ENCODE measurements at places on chromosomes 7 and 10.

- no peak for DNase-seq
These were observed 7.1 kb downstream of the AGMO start for GRCh38 chr7:15554744-15555143.

DNA sequence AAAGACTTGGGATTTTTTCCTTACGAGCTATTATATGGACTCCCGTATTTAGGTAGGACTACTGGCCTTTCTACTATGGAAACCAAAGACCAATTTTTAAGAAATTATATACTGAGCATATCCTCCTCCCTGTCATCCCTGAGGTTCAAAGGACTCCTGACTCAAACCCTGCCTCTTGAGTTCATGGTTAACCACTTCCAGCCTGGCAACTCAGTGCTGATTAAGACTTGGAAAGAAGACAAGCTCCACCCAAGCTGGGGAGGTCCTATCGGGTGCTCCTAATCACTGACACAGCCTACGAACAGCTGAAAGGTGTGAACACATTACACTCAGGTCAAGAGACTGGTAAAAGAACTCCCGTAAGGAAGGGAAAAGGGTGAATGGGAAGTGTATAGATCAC is 66.8 kb downstream of the LYZL2 start:
- no peak for DNase-seq

- DNase-seq = no peak
These were observed 181.3 kb downstream of the RTKN2 start for GRCh38 chr10:62087329-62087728.

DNA sequence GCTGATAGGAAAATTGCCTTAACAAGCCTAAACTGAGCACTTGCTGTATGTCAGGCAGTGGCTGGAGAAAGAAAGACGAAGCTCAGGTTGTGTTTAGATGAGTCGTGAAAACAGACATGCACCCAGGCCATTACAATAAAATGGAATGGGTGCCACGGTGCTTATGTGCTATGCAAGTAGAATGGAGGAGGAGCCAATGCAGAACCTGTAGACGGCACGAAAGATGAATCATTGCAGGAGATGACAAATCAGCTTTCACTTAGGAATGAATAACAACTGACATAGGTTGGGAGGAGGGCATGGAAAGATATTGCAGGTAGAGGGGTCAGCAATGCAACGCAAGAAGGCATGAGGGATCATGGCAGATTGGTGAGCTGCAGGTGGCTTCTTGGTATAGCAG is 61.2 kb upstream of the ARHGAP21 start:
- DNase-seq = no peak

DNA sequence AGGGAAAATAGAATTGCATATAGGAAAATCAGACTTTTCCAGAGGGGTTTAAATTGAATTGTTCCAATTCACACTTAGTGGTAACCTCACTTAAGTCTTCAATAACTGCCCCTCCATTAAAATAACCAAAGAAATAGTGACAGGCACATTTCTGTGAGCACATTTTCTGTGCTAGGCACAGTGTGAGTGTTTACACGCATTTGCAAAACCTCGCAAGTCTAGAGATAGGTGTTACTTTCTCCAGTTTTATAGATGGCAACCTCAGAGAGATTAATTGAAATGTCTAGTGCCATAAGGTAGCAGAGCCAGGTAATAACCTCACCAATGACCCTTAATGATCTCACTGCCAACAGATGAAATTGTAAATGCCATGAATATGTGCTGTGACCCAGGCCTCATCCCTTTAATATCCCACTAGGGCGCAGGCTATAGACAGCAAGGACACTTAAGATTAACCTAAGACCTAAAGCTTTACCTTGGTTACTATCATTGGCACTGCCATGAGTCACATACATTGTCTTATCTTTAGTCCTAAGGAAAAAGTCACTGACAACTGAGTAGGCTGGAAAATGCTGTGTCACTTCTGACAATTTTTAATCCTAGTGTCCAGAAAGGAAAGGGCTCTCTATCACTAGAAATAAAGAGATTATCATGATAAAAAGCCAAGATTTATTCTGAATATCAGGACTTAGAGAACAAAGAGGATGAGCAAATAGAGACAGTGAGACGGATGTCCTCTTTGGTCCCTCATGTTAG is 187.8 kb downstream of the PPP1R17 start:
- no peak for DNase-seq

DNA sequence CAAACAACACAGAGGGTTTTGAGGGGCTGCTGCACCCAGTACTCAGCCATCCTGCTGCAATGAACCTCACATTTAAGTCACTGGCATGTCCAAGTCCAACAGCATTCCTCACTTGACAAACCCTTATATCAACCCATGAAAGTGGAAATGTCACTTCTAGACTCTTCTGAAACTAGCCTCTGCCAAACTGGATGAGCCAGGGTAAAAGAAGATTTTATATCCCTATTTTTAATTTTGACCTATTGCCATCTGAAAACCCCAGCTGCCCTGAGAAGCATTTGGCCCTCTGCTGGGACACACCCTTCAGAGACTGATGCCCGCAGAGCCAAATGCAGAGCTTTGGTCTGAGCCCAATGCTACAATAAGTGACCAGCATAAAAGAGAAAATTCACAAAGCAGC is 201.1 kb downstream of the ANK3 start:
- DNase-seq = no peak

- DNase-seq = no peak
These were observed 65.4 kb downstream of the UBE3C start for GRCh38 chr7:157204134-157204533.

DNA sequence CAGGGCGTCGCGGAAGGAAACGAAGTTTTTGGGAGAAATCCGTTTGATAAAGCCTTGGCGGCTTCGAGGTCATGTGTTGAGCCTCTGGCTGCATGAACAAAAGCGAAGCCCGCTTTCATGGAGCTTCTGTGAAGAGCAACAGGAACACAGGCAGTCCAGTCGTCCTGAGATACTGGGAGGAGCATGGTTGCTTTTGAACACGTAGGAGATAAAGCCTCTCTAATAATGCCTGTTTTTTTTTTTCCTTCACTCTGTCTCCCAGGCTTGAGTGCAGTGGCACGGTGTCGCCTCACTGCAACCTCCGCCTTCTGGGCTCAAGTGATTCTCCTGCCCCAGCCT is 473 bp upstream of the ZNF32 start:
- DNase-seq = no peak

- no peak for DNase-seq
These were observed 194.3 kb downstream of the CYP26A1 start for GRCh38 chr10:93268021-93268420.

- no peak for DNase-seq
These were observed 97.6 kb downstream of the LMBR1 start for GRCh38 chr7:156795415-156795814.

DNA sequence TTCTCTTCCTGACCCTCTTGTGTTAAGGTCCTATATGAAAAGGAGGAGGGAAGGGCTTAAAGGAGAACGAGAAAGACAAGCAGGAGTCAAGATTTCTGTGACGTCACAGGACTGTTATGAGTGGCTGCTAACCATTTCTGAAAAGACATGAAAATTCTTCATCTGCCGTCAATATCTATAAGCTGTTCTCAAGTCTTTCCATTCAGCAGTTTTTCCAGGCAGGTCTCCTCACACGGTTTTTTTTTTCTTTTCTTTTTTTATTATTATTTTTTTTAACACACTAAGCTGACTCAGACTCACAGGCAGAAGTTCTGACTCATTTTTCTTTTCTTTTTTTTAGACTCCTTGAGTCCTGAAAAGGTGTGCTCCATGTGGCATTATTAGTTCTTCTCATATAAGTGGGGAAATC is 72.0 kb downstream of the DGKI start:
- DNase-seq = no peak

GRCh38 chr10:103712898-103713498 is 142.4 kb downstream of the SH3PXD2A start:
- peak; percentile 85 for DNase-seq

DNA sequence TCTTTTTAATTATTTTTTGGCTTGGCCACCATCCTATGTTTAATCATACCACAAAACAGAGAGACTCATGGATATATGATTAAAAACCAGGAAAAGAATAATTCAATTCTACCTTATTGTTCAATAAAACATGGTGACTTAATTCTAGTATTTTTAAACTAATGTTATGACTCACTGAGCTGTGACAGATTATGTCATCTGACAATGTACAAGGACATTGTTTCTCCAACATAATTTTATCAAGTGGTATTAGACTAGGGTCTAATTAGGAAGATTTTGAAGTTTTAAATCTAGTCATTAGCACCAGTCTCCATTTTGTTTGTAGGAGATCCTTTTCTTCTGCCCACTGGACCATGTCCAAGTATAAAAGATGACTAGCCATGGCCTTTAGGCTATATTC is 199.3 kb upstream of the MDFIC start:
- DNase-seq = no peak

DNA sequence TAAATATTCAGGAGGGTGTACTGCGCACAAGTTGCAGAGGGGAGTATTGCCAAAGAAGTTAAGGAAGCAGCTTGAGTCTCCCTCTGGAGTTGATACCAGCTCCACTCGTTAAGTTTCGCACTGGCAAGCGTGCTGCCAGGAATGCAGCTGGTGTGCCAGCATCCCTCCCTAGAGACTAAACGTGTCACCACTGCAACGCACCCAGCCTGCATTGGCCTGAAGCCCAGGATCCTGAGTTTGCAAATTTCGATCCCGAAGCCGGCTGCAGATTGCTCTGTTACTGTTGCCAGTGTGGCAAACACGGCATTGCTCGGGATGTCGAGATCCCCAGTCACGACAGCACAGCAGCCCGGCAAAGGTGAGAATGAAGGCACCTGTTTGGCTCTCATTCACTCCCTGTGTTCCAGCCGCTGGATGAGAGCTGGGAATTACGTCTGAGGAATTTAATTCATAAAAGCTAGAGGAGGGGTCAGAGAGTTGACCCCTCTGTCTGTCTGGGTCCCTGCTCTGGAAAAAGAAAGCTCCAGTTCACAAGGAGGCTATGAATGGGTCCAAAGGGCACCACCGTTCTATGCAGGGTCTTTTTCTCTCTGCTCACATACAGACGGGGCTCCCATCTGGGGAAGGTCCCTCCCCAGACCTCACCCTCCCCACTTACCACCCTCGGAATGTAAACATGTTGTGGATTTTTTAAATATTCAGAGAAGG is 61.0 kb downstream of the NRP1 start:
- no peak for DNase-seq

GRCh38 chr10:91690996-91691676 is 58.3 kb upstream of the PPP1R3C start:
- no peak for DNase-seq

DNA sequence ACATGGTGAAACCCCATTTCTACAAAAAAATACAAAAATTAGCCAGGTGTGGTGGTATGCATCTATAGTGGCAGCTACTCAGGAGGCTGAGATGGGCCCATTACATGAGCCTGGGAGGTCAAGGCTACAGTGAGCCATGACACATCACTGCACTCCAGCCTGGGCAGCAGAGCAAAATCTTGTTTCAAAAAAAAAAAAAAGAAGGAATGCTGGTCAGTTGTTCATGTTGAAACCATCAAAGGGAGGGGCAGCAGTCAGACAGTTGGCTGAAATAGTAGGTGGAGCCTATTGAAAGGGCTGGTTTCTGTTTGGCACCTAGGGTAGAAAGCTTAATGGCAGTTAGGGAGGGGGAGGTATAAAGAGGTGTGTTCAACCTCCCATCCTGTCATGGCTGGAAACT is 323.0 kb downstream of the GALNT17 start:
- DNase-seq = no peak

- DNase-seq = no peak
These were observed 189.5 kb downstream of the CXCL12 start for GRCh38 chr10:44195112-44196007.

- DNase-seq = no peak
These were observed 2.6 kb upstream of the RASSF4 start for GRCh38 chr10:44956717-44957706.

DNA sequence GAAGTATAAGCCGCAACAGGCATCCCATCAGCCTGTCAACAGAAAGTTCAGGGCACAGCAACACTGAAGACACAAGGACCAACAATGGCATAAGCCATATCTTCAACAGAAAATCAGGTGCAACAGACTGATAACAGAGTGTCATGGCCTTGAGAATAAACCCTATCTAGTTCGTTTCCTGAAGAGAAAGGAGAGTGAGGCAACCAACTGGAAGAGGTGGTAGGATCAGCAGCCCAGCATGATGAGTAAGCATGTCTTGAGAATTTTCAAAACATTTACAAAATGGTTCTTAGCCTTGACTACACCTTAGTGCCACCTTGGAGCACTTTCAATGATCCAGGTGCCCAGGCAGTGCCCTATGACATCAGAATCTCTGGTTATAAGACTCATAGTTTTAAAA is 290.2 kb upstream of the SEMA3C start:
- DNase-seq = no peak

GRCh38 chr7:22460363-22460988 is 39.5 kb downstream of the STEAP1B start:
- DNase-seq = no peak

DNA sequence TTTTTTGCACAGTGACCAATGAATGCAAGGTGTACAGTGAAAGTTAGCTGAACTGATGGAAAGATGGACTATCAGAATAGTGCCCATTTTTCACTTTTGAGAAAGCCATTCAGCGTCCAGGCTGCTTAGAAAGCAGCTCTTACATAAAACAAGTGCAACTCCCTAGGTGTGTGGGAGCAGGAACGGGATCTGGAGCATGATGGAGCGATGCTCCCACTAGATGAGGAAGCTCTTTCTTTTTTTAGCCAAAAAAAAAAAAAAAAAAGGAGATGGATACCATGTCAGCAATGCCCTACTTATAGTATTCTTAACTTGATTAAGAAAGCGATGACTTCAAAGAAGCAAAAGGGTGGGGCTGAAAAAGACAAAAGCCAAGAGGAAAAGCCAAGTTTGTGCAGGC is 925.5 kb downstream of the GATA3 start:
- no peak for DNase-seq

- DNase-seq = no peak
These were observed 61.7 kb downstream of the PTF1A start for GRCh38 chr10:23253780-23254179.
